ENCODE measurements at places on chromosomes 3 and 15. TPM values are rescaled to one million over a fixed set of nuclear protein-coding genes. Genes with fewer than 3 reads are reported as not detected.

Gene ZBTB20
- 27.1 TPM for total RNA-seq

Gene WWTR1
- 8.4 TPM for total RNA-seq

Gene PPP2R3A
- 21.3 TPM for total RNA-seq

Gene PLA2G4F
- 73.5 TPM for total RNA-seq

Gene TERC
- 4.8 TPM for total RNA-seq

Gene SCN10A
- not detected for total RNA-seq

Gene WNT7A
- not detected for total RNA-seq
